AG04450 (cell line): ENCODE measurements at places on chromosomes 6 and 20.

GRCh38 chr20:21643417-21643816, 62.0 kb upstream of the PAX1 start:
- DNase-seq, result no peak

DNA sequence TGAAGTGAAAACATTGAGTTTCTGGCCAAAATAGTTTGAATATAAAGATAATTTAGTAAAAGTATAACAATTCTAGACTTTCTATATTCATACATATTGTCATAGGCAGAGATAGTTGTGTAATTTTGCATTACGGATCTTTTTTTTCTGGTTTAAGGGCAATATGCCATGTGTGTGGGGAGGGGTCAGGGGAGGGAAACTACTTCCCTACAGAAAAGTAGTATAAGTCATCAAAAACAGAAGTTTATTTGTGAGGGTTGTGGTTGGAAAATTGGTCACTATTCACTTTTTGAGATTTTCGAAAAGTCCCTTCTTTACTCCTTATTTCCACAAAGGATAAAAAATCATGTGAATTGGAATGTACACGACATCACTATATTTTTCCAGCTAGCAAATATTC, 288.2 kb upstream of the PREP start:
- no peak for DNase-seq

- DNase-seq, result no peak
These were observed 36.8 kb downstream of the PLN start for GRCh38 chr6:118584911-118585310.

- DNase-seq, result no peak
These were observed 110.7 kb downstream of the KIF6 start for GRCh38 chr6:39614393-39614950.

DNA sequence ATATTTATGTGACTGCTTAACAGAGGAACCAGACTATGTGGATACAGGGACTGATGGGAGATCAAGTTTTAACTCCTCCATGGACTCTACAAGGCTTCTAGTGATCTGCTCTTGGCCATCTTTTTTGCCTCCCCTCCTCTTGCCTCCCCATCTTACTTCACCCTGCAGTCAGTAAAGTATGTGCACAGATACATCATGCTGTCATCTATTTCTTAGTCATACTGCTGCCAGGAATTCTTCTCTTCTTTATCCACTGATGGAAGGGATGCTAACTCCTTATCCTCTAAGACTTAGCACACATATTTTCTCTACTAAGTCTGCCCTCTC, 27.6 kb upstream of the FAM83C start:
- DNase-seq, result no peak

- no peak for DNase-seq
These were observed 17.6 kb downstream of the MAP3K7 start for GRCh38 chr6:90569223-90569622.

- DNase-seq, result no peak
These were observed 26.5 kb downstream of the BCAS4 start for GRCh38 chr20:50821257-50821921.

- no peak for DNase-seq
These were observed 608.0 kb downstream of the COL12A1 start for GRCh38 chr6:74597840-74598239.

DNA sequence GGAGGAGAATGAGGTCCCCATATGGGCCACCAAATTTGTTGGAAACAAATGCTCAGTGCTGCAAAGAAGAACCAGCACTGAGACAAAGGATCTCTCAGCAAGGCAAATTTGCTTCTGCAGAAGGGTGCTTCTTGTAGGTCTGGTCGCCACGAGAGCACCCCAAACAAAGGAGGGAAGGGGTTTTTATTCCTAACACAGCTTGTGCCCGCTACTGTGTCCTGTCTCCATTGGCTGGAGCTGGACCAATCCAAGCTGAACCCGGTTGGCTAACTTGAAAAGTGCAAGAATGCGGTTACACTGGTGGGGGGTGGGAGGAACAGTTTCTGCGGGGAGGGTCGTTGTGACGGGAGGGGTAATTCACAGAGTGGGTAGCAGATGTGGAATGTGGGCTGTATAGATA, 54.1 kb upstream of the TULP1 start:
- no peak for DNase-seq
